NCI-H187 (cell line): ENCODE measurements at places on chromosomes 5 and 9.

GRCh38 chr9:117014061-117014460 lies 327.0 kb downstream of the TRIM32 start:
- no peak for DNase-seq

DNA sequence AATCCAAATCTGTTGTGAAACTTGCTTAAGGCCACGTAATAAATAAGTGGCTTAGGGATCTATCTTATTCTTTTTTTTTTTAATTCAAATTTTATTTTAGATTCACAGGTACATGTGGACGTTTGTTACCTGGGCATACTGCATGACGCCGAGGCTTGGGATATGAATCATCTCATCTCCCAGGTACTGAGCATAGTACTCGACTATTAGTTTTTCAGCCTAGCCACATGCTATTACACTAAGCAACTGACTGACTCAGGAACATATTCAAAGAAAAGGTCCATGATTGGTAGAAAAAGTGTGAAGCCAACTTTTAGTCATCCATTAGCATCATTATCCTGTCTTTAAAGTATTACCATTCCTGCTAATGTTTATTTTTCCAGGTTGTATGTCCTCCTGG lies 1103.5 kb upstream of the DMAC1 start:
- DNase-seq = no peak

- no peak for DNase-seq
These were observed 4.9 kb upstream of the TRAF1 start for GRCh38 chr9:120931231-120932085.

DNA sequence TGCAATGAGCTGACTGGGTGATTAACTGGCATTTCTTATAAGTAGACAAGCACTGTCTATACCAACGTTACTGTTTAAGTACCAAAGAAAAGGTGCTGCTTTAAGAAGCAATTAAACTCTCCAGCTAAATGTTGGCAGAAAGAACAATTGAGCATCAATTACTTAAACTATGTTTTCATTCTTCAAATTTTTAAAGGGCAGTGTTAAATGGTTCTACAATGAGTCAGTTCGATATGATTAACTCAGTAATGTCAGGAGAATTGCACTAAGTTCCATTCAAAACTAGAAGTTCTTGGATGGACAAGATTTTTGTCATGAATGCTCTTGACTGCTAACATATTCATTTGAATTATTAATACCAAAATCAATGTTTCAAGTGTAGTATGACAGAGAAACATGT lies 593.7 kb downstream of the DNAH5 start:
- DNase-seq = no peak

GRCh38 chr5:10712574-10713366 lies 48.3 kb downstream of the DAP start:
- no peak for DNase-seq

- no peak for DNase-seq
These were observed 147.4 kb upstream of the LRRTM2 start for GRCh38 chr5:139022528-139022927.

GRCh38 chr5:168646335-168646734 lies 67.2 kb upstream of the PANK3 start:
- DNase-seq = no peak

DNA sequence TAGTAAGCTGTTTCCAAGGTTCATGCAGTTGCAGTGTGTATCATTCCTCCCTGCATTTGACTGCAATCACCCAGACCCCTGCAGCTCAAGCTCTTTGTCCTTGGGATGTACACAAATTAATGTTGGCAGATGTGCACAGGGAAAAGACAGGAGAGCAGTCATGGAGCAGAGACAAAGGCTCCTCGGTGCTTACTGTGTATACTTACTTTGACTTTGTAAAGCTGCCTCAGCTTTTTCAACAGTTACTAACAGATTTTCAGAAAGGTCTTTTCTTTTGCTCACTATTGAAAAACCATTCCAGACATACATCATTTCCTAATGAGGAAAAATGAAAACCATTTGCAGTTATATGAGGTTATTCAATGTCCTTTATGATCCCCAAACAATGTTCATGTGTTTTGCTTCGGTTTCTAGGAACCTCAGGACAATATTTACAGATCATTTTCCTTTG lies 124.9 kb downstream of the TTC39B start:
- DNase-seq = no peak

DNA sequence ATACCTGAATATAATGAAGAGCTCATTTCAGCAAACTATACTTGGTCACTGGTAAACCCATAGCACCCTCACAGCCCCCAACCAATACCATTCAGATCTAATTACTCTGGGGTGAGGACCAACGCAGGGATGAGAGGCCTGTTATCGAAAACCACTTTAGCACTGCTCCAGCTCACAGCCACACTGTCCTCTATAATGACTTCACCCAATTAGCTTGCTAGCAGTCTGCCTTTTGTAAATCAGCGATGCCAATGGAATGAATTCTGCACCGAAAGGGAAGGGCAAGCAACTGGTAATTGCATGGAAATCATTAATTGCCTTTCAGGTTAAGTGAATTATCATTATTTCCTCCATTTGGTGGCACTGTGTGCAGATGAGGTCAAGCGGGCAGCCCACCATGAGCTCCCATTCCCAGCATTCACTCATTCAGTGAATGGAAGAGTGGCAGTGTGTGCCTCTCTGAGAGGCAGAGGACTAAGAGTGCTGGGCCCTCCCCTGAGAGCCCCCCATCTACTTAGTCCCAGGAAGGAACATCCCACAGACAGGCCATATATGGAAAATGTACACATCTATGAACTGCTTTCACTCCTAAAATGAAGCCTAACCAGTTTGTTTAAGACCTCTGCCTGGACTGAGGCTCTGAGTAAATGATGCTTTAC lies 262.1 kb downstream of the SPOCK1 start:
- DNase-seq = no peak

DNA sequence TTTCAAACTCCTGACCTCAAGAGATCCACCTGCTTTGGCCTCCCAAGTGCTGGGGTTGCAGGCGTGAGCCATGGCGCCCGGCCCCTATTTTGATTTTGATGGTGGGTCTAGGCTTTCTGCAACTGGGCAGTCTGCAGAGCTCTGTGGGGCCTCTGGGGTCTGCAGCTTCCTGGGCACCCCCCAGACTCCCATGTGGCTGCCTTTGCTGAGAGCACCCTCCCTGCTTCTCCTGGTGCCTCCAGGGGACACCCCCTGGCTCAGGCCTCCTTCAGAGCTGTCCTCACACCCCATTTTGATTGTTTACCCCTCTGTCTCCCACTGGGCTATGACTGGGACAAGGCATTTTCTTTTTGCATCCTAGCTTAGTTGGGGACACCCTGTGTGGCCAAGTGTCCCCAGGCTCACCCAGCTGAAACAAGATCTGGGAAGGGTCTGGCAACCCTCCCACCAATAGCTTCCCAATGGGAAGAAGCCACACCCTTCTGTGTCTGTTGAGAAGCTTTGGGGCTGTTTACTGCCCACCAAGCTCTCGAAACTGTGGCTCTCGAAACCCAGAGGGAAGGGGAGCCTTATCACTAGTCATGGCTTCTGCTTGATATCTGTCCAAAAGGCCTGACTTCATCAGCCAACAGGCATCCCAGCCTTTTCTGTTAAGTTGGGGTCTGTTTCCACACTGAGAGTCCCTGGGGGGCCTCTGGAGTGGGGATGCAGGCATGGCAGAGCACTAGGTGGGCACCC lies 204.4 kb upstream of the IER5L start:
- no peak for DNase-seq

- DNase-seq = no peak
These were observed 176.0 kb downstream of the DAB2IP start for GRCh38 chr9:121827251-121827967.

- no peak for DNase-seq
These were observed 87.1 kb upstream of the TRIO start for GRCh38 chr5:14056039-14056438.

GRCh38 chr9:135827301-135827700 lies 80.0 kb downstream of the CAMSAP1 start:
- DNase-seq = no peak

DNA sequence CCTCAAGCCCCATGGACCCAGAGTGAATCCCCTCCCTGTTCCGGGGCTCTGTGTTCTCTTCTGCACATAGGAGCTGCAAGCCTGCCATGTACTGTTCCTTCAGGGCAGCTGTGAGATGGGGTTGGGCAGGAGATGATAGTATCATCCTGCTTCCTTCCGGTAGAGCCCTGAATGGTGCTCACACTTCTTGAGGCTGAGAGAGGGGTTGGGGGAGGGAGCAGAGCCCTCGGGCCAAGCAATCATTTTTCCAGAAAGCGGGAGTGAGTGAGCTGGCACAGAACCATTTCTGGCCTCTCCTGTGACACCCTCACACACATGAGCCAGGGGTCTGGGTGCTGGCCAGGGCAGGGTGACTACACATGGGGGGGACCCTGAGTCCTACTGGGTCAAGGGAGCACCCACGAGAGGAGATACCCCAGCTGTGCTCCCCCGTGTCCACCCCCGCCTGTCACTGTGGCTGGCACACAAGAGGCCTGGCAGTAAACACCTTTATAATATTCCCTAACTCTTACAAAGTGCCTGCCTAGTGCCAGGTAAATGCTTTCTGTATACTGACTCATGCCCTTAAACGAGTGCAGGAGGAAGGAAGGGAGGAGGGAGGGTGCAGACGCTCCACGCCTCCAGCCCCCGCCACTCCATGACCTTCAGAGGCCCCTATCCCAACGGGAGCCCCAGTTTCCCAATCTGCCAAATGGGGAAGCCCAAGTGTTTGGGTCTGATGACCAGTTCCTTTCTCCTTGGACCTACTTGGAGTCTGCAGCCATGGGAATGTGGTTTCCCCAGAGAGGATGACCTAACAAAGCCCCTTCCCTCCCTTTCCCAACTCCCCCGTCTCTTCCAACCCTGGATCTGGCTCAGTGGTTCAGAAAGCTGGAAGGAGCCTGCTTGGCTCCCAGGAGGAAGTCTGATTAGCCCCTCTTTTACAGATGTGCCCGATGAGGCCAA lies 15.5 kb downstream of the AKNA start:
- DNase-seq = no peak

- no peak for DNase-seq
These were observed 411.6 kb downstream of the BNC2 start for GRCh38 chr9:16458696-16459420.

GRCh38 chr5:75185763-75186162 lies 50.9 kb downstream of the ANKRD31 start:
- no peak for DNase-seq

DNA sequence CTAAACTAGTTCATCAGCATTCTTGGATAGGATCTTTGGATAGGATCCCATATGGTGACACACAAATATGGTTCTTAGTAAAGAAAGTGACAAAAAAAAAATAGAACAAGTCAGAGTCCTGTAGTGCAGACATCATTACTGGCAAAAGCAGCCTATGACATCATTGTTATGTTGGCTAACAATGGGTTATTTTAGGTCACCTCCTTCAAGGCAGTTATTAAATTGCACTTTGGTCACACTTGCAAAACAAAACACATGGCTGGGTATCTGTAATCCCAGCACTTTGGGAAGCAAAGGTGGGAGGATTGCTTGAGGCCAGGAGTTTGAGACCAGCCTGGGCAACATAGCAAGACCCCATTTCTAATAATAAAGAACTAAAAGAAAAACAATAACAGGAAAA lies 185.9 kb downstream of the KIAA0825 start:
- no peak for DNase-seq

- no peak for DNase-seq
These were observed 62.3 kb downstream of the FOXI1 start for GRCh38 chr5:170168002-170168401.

GRCh38 chr9:100890321-100890720 lies 138.2 kb upstream of the PLPPR1 start:
- no peak for DNase-seq

DNA sequence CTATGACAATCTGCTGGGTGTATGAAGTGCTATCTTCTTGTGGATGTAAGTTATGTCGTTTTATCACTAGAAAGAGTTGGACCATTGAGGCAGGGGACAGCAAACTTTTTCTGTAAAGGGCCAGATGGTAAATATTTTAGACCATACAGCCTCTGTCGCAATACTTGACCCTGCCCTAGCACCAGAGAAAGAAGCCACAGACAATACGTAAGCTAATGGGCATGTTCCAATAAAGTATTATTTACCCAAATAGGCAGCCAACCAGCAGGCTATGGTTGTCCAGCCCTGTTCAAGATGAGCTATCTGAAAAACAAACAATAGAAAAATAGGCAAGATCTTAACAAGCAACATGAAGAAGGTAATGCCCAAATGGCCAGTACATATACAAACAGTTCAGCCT lies 36.4 kb downstream of the MTX3 start:
- DNase-seq = no peak

DNA sequence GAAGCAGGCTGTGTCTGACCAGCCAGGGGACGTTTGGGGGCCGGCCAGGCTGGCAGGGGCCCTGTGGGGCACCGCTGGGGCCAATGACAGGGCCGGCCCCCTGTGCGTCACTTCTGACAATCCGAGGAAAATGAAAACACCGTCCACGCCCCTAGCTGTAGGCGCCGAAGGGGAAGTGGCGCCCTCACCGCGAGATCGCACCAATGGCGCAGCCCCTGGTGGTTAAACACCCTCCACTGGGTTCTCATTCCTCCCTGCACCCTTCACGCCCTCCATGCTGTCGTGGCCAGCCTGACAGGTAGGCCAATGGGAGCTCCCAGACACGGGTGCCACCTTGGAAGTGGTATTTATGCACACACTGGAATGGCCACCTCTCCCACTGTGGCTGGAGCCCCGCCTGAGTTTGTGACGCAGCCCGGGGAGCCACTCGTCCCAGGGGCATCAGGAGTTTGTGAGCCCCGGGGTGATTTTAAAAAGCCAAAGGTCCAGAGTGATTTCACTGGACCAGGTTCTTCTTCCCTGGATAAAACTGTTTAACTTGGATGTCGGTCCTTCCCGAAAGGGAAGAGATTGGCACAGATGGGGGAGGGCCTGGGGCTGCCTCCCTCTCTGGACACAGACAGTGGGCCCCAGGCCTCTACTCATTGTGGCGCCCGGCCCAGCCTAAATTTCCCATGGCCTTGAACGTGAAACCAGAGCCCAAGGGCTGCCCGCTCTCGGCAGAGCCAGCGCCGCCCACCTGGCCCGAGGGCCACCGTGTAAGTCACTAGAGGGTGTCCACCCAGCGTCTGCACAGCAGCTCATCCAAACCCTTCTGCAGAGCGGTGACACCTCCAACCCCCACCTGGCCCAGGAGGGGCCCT lies 49.7 kb downstream of the NKD2 start:
- DNase-seq = no peak

- no peak for DNase-seq
These were observed 23.3 kb downstream of the LRSAM1 start for GRCh38 chr9:127474592-127474991.

DNA sequence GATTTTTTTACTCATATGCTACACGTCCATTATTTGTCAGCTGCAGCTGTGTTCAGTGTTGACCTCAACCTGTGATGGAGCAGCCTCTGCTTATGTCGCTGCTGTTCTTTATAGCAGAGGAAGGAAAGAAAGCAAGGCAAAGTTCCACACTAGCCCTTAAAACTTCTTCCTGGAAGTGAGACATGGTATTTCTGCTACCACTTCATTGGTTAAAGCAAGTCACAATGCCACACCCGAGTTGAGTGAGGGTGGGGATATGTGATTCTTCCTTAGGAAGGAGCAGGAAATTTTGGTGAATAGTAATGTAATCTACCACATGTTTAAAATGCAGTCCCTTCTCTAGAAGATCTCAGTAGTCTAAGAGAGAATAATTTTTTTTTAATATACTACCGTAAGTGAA lies 224.8 kb upstream of the DMRT1 start:
- DNase-seq = no peak
